ENCODE measurements at places on chromosomes 2 and 18.

DNA sequence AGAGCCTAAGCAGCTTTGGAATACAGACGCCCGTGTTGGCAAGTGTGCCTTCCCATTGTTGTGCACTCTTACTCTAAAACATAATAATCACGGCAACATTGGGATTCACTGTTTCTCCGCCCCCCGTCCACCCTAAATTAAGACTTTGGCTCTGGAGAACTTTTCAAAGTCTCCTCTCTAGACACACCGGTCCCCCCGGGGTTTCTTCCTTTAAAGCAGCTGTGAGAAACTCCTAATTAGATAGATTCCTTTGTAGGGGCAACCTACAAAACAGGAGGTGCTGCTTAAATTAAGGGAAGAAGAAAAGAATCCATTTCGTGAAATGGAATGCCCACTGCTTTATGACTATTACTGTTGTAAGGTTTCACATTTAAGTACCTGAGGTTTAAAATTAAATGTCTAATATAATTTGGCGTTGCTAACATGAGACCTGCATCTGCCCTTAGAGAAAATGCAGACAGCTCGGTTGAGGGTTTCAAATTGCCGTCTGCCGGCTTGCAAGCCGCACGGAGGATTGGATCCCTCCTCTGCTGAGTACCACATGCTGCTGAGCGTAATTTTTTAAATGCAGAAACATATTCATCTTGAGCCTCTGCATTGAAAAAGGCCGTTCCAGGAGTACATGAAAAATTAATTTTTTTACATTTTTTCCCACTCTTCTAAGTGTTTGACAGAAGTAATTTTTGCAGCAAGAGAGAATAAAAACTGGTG, 233.3 kb downstream of the GBX2 start:
- no peak for DNase-seq

DNA sequence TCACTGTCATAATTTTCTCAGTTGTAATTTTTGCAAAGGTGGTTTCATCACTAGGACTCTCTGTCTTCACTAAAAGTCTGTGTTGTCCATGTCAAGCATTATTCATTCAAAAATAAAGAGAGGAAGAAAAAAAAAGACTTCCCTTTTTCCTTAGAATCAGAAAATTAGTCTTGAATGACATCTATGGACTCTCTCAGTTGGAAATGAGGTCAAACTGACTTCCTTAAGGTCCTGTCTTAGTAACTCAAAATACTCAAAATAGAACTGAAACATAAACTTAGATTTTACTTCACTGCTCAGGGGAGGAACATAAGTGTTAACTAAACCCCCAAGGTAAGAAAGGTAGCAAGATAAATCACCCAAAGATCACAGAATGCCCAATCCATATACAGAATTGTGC, 2.2 kb upstream of the ZNF407 start:
- DNase-seq = no peak

DNA sequence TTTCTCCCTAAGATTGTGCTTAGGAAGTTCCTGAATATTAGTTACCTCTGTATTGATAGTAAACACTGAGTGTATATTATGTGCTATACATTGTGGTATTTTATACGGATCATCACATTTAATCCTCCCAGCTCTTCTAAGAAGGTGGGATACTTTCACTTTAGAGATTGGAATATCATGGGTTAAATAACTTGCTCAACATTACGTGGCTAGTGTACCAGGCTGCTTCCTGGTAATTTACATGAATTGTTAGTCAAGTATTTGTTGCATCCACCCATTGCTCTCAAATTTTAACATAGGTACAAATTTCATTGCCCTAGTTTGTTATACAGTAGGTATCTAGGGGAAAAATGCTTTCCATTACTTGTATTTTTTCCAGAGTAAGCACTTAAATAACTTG, 21.4 kb downstream of the FAM98A start:
- no peak for DNase-seq

DNA sequence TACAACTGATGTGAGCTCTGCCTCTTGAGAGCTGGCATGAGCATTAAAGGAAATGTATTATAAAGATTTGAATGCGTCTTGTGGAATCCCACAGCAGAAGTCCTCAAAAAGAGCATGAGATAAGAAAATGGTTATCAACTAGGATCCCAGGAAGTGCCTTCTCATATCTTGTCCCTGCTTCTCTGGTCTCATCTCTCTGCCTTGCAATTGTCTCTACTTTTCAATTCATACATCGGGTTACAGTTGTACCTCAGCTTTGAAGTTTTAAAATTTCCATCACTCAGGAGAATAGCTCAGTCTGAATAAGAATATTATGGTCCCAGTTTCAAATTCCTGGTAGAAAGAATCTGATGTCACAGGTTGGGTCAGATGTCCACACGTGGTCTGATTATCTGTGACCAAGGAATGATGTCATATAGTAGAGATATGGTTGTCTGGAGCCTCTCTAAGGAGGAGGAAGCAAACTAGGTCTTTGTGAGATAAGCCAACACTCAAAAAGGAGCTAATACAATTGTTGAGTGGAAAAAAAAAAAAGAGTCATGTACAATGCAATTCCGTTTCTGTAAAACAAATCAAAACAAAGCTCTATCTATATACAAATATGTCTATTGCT, 21.7 kb upstream of the CCDC88A start:
- no peak for DNase-seq

- DNase-seq = no peak
Measured at GRCh38 chr2:169393068-169393590, 30.8 kb upstream of the LRP2 start.

DNA sequence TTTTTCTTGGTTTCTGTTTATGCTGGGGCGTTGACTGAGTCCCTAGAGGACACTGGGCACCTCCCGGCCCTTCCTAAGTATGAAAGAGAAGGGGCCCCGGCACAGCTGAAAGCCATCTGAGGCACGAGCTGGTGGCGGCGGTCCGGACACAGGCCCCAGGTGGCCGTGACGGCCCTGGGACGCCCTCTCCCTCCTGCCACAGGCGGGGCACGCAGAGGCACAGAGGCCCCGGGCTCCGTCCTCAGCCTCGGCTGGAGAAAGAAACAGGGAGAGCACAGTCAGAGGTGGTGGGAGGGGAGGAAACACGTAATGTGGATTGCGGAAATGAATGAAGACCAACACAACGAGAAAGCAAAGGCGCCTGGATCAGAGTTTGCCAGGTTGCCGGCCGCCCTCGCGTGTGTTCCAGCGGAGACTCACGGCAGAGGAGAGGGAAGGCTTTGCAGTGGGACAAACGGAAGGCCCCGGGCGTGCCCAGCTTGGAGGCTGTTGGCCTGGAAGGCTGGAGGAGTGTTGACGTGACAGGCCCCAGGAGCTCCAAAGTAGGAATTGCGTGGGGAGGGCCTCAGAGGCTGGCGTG, 119.1 kb downstream of the PTGR3 start:
- DNase-seq = no peak
